ENCODE measurements at places on chromosomes 2 and 18. TPM values are rescaled to one million over a fixed set of nuclear protein-coding genes. Genes with fewer than 3 reads are reported as not detected.

Gene PLEK
- total RNA-seq = not detected

Gene STAT1
- 537 TPM for total RNA-seq

Gene UGT1A8
- total RNA-seq = not detected

Gene ANKRD36B
- 38.8 TPM for total RNA-seq

Gene CFAP53
- 0.32 TPM for total RNA-seq

Gene IL36G
- total RNA-seq = not detected

Gene COL4A3
- total RNA-seq = not detected

Gene SMYD1
- total RNA-seq = not detected

Gene ADD2
- total RNA-seq = 0.32 TPM

Gene COLEC12
- total RNA-seq = 297 TPM

Gene OTOS
- total RNA-seq = not detected

Gene DUSP2
- total RNA-seq = 2.2 TPM

Gene POTEI
- not detected for total RNA-seq

Gene PROM2
- 0.36 TPM for total RNA-seq

Gene SLC23A3
- total RNA-seq = 1.5 TPM

Gene THSD7B
- total RNA-seq = not detected

Gene HAAO
- total RNA-seq = 7.0 TPM

Gene C2orf69
- total RNA-seq = 13.8 TPM

Gene HOXD12
- not detected for total RNA-seq

Gene TMEM18
- 16.0 TPM for total RNA-seq

Gene TACR1
- 0.49 TPM for total RNA-seq

Gene REG3G
- total RNA-seq = not detected

Gene STON1
- total RNA-seq = 19.3 TPM

Gene RTTN
- total RNA-seq = 8.1 TPM

Gene ECEL1
- total RNA-seq = not detected

Gene ALPG
- total RNA-seq = not detected

Gene POTEJ
- not detected for total RNA-seq

Gene HSBP1L1
- total RNA-seq = 4.1 TPM

Gene PUM2
- total RNA-seq = 54.8 TPM

Gene COA5
- total RNA-seq = 18.7 TPM

Gene EVA1A
- total RNA-seq = 31.2 TPM

Gene SH3RF3
- total RNA-seq = 24.2 TPM

Gene COLEC11
- total RNA-seq = not detected

Gene SPC25
- total RNA-seq = 0.49 TPM

Gene FABP1
- not detected for total RNA-seq

Gene MERTK
- total RNA-seq = 0.12 TPM

Gene CROCC2
- 0.81 TPM for total RNA-seq

Gene PKP4
- 61.1 TPM for total RNA-seq

Gene FBXO36
- total RNA-seq = 4.7 TPM

Gene RAD51AP2
- not detected for total RNA-seq

Gene UGT1A3
- total RNA-seq = not detected
